ENCODE measurements at places on chromosomes 13 and 19.
A peak's percentile ranks its signal among the peaks of the same experiment; 100 is the strongest.

GRCh38 chr13:44819245-44819644 lies 170.0 kb downstream of the NUFIP1 start:
- peak; percentile 84 for DNase-seq

GRCh38 chr19:30313353-30313750 lies 58.8 kb upstream of the ZNF536 start:
- DNase-seq: no peak

GRCh38 chr19:47644743-47645482 lies 36.0 kb downstream of the BICRA start:
- DNase-seq: peak; percentile 42

DNA sequence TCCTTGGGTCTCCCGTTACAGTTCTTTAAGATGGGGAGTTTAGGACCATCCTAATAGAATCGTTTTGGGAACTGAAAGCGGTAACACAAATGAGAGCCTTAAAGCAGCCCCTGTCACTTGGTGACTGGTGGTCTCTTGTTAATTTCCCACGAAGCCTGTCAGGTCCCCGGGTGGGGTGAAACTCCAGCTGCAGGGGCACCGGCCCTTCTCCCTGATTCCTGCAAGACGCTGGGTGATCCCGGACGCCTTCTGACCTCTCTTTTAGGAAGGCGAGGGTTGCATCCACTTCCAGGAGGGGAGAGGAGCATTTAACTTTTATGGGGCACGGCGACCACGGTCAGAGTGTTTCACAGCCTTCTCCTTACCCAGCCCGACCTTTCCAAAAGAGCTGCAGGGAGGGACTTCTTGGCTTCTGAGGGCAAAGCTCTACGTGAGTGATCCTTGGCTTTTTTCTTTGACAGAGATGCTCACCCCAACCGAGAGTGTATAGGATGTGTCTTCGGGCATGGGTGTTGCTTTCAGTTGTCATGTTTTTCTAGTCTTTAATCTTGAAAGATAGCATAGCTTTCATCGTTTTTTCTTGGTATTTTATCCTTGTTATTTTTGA lies 688 bp downstream of the ZNF225 start:
- DNase-seq: no peak

DNA sequence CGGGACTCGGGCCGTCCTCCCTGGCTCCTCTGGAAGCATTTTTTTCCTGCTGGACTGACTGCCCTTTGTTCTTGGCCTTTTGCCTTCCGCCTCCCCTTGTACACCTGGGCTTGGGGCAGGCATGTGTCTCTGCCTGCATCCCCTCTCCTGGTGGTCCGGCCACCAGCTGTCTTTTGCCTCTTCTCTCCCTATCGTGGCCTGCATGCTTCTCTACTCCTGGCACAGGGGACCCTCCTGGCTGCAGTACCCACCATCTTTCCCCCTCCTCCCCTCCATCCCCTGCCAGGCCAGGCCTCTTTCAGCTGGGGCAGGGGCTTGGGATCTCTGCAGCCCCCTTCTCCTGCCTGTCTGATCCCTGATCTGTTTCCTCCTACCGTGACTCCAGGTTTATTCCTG lies 12.1 kb downstream of the WTIP start:
- DNase-seq: no peak

DNA sequence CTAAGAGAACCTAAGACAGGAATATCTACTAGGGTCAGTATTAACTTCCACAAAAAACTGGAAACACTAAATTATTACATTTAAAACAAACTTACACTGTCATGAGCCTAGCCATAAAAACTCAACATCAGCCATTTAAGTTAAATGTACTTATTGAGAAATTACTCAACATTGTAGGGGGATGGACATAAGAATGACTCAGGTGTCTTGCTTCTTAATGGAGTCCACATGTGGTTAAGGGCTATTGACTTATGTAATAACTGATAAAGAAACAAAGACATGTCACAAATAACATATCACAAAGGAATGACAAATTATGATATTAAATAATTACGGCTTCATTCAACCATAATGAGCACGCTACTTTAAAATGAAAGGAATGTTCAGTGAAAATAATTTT lies 36.2 kb downstream of the CLDN10 start:
- DNase-seq: peak; percentile 34

DNA sequence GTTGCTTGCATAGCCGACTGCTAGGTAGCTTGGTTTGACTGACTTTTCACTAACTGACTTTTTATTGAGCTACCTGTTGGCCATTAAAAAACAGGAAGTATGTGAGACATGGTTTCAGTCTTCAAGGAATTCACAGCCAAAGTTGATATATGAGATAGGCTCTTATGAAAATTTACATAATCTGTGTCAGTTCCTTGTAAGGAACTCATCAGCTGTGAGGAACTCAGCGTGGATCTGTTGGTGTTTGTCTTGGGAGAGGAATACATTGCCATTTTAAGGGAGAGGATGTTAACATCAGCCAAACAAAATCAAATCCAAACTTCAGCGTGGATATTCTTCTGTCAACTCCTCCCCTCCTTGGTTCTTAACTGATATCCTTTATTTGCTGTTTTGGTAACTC lies 2.0 kb downstream of the RNF113B start:
- DNase-seq: peak; percentile 29

GRCh38 chr19:29771708-29772414 lies 39.9 kb upstream of the CCNE1 start:
- DNase-seq: peak; percentile 22

- DNase-seq: no peak
Observed at GRCh38 chr13:98787173-98787572, 34.7 kb upstream of the SLC15A1 start.

- DNase-seq: peak; percentile 31
Observed at GRCh38 chr19:29671393-29672160, 6.3 kb downstream of the PLEKHF1 start.

DNA sequence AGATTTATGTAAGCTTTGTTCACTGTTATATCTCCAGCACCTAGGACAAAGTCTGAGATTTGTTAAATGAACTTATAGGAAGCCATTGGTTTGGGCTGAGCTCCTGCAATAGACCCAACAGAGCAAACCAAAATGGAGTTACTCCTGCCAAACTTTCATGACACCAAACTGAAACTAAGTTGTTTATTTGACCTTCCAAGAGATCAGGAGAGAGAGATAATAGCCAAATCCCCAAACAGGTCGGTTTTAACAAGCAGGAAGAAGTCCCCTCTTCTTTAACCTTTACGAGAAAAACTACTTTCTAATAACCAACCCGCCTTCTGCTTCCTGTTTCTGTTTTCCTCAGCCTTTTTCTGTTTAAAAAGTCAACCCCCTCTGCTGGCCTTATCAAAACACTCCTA lies 54.9 kb upstream of the ATP12A start:
- no peak for DNase-seq

- peak; percentile 73 for DNase-seq
Observed at GRCh38 chr19:16814526-16815100, 14.6 kb upstream of the SIN3B start.

- DNase-seq: peak; percentile 71
Observed at GRCh38 chr13:44393391-44393790, 19.8 kb downstream of the SERP2 start.

- no peak for DNase-seq
Observed at GRCh38 chr13:31962731-31963370, 68.7 kb upstream of the FRY start.

DNA sequence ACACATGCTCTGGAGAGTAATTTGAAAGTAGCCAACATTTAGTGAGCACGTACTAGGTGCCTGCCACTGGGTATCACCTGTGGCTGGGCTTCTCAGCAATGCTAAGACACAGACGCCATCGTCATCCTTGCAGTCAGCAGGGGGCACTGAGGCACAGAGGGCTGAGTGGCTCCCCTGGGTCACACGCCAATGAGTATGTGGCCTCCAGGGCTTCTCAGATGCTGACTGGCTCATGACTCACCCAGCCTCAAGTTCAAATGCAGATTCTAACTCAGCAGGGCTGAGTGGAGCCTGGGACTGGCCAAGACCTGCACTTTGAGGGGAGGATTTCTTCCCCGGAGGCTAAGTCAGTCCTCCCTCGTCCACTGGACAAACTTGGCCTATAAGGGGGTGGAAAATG lies 115.1 kb upstream of the CACNA1A start:
- DNase-seq: peak; percentile 95

GRCh38 chr13:67221630-67222226 lies 8.4 kb downstream of the PCDH9 start:
- DNase-seq: no peak

GRCh38 chr13:79935121-79935520 lies 405.8 kb downstream of the SPRY2 start:
- DNase-seq: peak; percentile 12

DNA sequence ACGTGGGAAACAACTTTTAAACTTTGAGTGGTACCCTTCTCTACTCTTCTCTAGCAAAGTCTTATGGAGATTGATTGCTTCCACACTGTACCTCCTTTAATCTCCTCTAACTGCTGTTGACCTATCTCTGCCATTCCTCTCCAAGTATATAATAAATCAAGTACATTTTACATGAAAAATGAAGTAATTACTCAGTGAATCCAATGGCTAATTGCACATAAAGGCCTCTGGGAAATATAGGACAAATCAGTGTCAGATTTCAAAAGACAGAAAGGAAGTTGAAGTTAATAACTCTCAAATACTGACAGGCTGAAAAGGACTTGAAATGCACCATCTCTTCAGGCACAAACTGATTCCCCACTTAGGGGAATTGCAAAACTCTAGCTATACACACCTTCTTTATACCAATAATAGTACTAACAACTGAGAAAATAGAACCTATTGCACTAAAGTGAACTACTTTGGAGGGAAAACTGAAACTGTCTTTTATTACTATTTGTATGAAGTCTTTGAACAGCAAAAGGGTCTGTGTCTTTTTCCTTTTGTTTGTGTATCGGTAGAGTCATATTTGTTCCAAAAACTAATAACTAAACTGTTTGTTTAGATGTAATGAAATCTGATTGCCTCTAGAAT lies 701.1 kb downstream of the PCDH9 start:
- no peak for DNase-seq

DNA sequence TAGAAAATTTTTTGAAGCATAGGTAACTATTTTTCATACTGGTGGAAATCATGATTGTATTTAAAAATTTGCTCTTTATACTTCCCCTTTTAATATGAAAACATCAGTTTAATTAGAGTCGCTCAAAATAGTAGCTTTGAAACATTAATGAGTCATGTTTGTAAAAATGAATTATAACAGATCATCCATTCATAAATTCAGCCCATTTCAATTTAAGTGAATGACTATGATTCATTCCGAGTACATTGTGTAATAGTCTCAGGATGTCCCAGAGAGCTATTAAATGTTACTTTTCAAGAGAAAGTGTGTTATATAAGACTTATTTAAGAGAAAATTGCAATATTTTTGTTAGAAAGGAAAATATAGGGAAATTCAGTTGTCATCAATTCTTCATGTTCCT lies 111.0 kb downstream of the FNDC3A start:
- peak; percentile 40 for DNase-seq

DNA sequence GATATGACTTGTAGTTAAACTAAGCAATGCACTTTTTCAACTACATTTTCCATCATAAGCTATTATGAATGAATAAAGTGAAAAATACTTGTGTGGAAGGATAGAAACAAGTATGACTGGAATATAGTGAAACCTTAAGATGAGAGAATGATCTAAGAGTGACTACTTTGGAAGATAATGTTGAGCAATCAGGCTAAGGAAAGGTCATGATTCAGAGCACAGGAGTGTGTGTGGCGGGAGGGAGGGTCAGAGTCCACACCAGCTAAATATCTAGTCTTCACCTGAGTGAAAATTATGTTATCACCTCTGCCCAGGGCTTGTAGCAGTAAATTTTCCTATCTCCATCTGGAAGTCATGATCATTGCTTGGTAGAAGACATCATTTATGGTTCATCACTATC lies 833.4 kb upstream of the ATXN8OS start:
- no peak for DNase-seq

GRCh38 chr13:109000207-109000606 lies 370.8 kb downstream of the MYO16 start:
- no peak for DNase-seq

- DNase-seq: no peak
Observed at GRCh38 chr19:1854039-1854541, 5.8 kb upstream of the REXO1 start.

DNA sequence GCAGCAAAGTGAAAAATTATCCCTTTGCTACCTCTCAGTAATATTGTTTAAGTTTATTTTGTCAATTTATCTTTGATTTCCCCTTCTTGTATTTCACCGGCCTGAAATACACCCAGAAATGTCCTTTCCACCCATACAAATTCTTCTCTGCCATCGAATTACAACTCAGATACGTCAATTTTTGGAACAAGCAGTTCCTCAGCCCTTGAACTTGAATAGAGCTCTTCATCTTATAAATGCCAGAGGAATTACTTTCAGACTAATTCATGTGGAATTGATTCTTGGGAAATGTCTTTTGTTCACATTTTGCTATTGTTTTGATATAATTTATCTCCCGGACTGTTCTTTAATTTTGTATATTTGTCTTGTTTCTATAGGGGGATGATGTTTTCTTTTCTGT lies 1359.3 kb upstream of the MIR17HG start:
- no peak for DNase-seq

GRCh38 chr19:6718741-6719539 lies 1.5 kb downstream of the C3 start:
- DNase-seq: no peak

DNA sequence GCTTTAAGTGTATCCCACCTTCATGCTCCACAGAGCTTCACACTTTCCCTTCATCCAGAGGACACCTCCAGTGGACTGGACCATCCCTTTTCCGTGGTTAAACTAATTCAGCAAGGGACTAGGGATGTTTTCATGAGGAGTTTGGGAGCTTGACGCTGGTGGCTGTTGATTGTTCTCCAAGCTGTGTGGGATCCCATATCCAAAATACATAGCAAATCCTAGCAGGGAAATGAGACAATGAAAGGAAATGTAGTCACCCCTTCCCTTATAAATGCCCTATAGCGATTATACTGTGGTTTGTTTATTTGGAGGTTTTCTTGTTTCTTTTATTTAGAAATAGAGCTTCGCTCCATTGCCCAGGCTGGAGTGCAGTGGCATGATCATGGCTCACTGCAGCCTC lies 31.6 kb upstream of the DPRX start:
- no peak for DNase-seq

GRCh38 chr19:23093832-23094231 lies 23.0 kb upstream of the ZNF730 start:
- DNase-seq: no peak

All from astrocyte of the spinal cord (primary cell).